ENCODE measurements at places on chromosomes 5 and 9. TPM values are rescaled to one million over a fixed set of nuclear protein-coding genes. Genes with fewer than 3 reads are reported as not detected.

The CNTNAP3 gene
- not detected for total RNA-seq

The PDE6A gene
- not detected for total RNA-seq

The RNF180 gene
- not detected for total RNA-seq

The RBM27 gene
- 19.0 TPM for total RNA-seq

The TTC16 gene
- 1.2 TPM for total RNA-seq

The UBAP2 gene
- 50.5 TPM for total RNA-seq

The NRG2 gene
- not detected for total RNA-seq

The ZNF883 gene
- 0.44 TPM for total RNA-seq

The TNFSF15 gene
- 0.16 TPM for total RNA-seq

The FSTL4 gene
- not detected for total RNA-seq

The CDX1 gene
- total RNA-seq: not detected
